ENCODE measurements at places on chromosomes 5 and 9. TPM values are rescaled to one million over a fixed set of nuclear protein-coding genes. Genes with fewer than 3 reads are reported as not detected.

The TICAM2 gene
- 1.3 TPM for total RNA-seq

The KIF24 gene
- 3.4 TPM for total RNA-seq

The ACOT12 gene
- total RNA-seq: not detected

The SLC6A7 gene
- not detected for total RNA-seq
